ENCODE measurements at places on chromosomes 7 and 10.
A peak's percentile ranks its signal among the peaks of the same experiment; 100 is the strongest.

DNA sequence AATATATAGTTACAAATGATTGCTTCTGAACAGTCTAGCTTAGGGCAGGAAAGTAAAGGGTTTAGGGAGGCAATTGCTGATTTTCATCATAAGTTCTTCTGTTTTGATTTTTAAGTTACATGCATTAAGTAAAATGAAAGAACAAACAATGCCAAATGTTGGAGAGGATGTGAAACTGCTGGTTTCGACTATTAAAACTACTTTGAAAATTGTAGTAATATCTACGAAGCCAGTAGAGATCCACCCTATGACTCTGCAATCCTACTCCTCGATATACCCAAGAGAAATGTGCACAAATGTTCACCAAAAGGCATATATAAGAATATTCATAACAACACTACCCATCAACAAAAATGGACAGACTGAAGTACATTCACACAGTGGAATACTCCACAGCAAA is 24.3 kb downstream of the PDZD8 start:
- no peak for DNase-seq

GRCh38 chr7:2971914-2972834 is 71.5 kb downstream of the CARD11 start:
- DNase-seq: no peak

GRCh38 chr7:27095050-27095896 is 527 bp downstream of the HOXA1 start:
- DNase-seq: no peak

DNA sequence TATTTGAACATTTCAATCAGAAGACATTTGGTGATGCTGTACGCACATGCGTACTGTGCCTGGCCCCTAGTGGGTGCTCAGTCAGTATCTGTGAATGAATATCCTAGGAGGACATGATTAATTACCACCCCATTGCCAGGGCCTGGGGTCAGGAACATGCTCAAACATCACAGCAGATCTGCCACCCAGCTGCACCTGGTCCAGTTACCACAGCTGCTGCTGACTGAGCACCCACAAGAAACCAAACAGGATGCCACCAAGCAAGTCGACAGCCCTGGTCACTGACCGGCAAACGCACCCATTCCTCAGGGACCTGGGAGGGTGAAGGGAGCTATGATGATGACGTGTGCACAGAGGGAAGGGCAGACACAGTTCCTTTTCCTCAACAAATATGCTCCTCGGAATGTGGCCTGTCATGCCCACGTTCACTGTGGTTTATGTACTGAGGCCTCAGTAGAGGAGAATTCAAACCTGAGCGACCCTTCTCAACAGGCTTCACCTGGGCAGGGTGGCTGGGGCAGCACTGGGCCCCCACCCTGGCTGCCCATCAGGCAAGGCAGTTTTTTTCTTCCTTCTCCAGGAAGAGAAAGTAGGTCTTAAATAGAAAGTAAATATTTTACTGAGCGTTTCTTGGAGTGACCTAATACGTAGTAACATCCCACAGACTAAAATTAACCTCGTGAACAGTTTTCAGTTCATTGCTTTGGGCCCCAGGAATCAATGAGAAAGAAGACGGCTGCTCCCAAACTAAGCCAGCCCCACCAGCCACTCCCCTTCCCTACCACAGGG is 13.4 kb downstream of the CTBP2 start:
- DNase-seq: no peak

- peak; percentile 13 for DNase-seq
These were observed 313.3 kb upstream of the AKR1E2 start for GRCh38 chr10:4512671-4513240.

GRCh38 chr10:21889477-21890275 is 113.9 kb downstream of the DNAJC1 start:
- no peak for DNase-seq

GRCh38 chr7:70171369-70171920 is 573.2 kb downstream of the AUTS2 start:
- no peak for DNase-seq

GRCh38 chr7:34048445-34048844 is 143.1 kb downstream of the BMPER start:
- DNase-seq: no peak

- DNase-seq: no peak
These were observed 128.8 kb downstream of the TEX36 start for GRCh38 chr10:125554016-125554703.

- DNase-seq: no peak
These were observed 6.7 kb upstream of the COA1 start for GRCh38 chr7:43735802-43736603.

DNA sequence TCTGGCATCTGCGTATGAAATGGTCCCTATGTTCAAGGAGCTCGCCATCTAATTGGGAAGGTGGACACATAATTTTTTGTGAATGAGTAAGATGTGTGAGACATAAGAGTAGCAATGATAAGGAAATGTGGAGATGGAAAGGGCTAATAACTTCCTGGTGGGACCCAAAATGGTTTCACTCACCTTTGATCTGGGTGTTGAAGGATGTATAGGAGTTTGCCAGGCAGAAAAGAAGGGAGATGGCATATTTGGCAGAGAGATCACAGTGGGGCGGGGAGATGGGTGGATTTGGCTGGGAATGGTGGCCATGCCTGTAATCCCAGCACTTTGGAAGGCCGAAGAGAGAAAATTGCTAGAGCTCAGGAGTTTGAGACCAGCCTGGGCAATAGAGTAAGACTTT is 4.5 kb downstream of the POP7 start:
- DNase-seq: no peak

- DNase-seq: no peak
These were observed 165.9 kb downstream of the BUB3 start for GRCh38 chr10:123320091-123320490.

GRCh38 chr7:103116991-103117390 is 31.9 kb downstream of the NAPEPLD start:
- no peak for DNase-seq

- no peak for DNase-seq
These were observed 142.0 kb downstream of the DOCK1 start for GRCh38 chr10:127046975-127047877.

DNA sequence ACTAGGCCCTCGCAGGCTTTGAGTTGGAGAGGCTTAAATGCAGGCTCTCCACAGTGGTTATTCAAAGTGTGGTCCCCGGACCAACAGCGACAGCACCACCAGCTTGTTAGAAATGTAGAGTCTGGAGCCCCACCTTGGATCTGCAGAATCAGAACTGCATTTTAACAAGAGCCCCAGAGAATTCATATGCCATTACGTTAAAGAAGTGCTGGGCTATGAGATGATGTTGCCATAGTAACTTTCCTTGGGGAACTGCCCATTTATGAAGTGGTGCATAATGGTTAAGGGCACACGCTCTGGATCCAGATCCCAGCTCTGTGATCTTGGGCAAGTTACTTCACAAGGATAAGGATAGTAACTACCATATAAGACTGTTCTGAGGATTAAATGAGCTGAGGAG is 48.9 kb downstream of the ZCCHC24 start:
- DNase-seq: no peak

GRCh38 chr10:125084191-125084613 is 76.2 kb downstream of the CTBP2 start:
- peak; percentile 86 for DNase-seq

- DNase-seq: peak; percentile 8
These were observed 47.1 kb downstream of the NT5C2 start for GRCh38 chr10:103145860-103146466.

GRCh38 chr7:5665094-5666025 is 116.1 kb downstream of the RNF216 start:
- DNase-seq: peak; percentile 85

DNA sequence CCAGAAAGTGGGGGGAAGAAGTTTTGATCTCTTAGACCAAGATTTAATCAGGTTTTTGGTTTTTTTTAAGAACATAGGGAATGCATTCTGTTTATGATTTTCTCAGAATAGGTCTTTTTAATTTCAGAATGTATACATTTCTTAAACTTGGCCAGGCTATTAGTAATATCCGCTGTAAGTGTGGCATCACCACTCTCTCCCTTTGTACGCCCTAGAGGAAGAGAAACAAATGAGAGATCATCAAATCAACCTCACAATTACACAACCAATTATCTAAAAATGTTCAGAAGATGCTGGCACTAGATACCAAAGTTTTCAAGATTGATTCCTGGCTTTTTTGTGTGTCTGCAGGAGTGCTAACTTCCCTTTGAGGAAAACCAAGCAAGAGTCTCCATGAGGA is 70.0 kb downstream of the KLF6 start:
- DNase-seq: no peak

GRCh38 chr7:42611961-42612360 is 299.9 kb downstream of the C7orf25 start:
- DNase-seq: no peak

DNA sequence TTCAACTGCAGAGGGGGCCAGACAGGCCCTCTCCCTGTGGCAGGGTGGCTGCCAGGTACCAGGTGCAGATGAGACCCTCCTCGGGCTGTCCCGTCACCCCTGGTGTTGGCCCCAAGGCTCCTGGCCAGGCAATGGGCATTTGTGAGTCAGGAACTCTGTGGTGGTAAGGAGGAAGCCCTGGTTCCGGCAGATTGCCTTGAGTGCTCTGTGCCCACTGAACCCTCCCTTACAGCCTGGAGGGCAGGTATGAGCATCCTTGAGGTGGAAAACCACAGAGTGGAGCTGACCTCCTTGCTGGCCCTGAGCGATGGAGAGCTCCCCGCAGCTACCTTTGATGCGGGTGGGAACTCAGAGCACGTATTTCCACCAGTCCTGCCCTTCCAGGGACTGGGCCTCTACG is 2.0 kb downstream of the PAOX start:
- DNase-seq: no peak

DNA sequence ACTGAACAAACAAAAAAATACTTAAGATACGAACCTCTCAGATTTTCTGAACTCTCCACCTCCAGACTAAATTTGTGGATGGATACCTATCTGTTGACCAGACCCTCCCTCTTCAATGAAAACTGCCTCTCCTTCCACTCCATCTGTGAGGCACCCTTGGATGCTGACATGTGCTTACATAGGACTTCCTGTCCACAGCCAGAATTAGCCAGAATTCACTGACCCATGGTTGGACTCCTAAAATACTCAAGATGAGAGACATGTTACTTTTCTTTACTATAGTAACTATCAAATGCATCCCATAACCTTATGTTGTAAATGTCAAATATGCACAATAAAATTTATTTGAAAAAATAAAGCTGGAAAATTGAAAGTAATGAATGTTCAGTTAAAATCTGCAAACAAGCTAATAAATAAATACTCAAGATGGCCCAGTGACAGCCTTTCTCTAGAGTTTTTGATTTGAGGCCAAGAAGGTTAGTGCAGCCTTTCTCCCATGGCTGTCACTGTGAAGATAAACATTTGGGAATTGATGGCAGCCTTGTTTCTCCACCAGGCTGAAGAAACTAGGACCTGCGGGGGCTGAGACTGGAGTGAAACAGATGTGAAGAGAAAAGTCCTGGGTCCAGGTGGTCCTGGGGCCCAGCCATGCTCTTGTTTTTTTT is 287.0 kb downstream of the ZEB1 start:
- DNase-seq: no peak

- DNase-seq: no peak
These were observed 27.7 kb downstream of the RCC1L start for GRCh38 chr7:75045881-75046280.

GRCh38 chr7:133977409-133978274 is 149.5 kb upstream of the LRGUK start:
- no peak for DNase-seq

- DNase-seq: no peak
These were observed 252.9 kb downstream of the SNX13 start for GRCh38 chr7:17687361-17687760.

GRCh38 chr10:132536877-132537683 is 507 bp upstream of the INPP5A start:
- peak; percentile 80 for DNase-seq

- no peak for DNase-seq
These were observed 314.5 kb upstream of the SEMA3C start for GRCh38 chr7:81233208-81233940.

DNA sequence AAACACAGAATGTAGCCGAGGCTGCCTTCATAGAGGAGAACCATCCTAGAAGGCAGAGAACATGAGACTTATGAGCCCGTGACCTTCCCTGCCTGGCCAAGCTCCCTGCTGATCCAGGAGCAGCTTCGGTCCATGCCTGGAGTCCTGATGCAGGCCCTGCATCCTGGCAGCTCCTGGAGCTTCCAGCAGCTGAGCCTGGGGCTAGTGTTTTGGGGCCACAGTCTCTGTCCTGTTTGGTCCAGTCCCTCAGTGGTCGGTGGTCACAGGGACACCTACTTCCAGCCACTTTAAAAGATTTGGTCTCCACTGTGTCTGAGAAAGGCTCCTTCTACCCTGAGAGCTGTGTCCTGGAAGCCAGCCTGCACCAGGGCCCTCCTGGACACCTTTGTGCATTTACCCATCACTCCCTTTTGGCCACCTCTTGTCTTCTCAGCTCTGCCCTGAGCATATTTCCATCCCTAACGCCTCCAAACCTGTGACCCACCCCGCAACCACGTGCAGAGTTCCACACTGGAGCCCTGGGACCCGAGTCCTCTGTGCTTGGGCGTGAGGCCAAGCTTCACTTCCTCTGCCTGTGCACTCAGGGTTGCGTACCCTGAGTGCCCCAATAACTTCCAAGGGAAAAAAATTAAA is 315.2 kb upstream of the ZNF32 start:
- DNase-seq: no peak

- DNase-seq: peak; percentile 29
These were observed 1.9 kb downstream of the DHX32 start for GRCh38 chr10:125878957-125879835.
